ENCODE measurements at places on chromosomes 7 and 10.

- DNase-seq = peak; percentile 27
Measured at GRCh38 chr7:35975851-35976454, 175.1 kb downstream of the SEPTIN7 start.

- no peak for DNase-seq
Measured at GRCh38 chr7:93747019-93747418, 143.5 kb downstream of the TFPI2 start.

- DNase-seq = no peak
Measured at GRCh38 chr10:92867235-92867634, 18.9 kb downstream of the EXOC6 start.

DNA sequence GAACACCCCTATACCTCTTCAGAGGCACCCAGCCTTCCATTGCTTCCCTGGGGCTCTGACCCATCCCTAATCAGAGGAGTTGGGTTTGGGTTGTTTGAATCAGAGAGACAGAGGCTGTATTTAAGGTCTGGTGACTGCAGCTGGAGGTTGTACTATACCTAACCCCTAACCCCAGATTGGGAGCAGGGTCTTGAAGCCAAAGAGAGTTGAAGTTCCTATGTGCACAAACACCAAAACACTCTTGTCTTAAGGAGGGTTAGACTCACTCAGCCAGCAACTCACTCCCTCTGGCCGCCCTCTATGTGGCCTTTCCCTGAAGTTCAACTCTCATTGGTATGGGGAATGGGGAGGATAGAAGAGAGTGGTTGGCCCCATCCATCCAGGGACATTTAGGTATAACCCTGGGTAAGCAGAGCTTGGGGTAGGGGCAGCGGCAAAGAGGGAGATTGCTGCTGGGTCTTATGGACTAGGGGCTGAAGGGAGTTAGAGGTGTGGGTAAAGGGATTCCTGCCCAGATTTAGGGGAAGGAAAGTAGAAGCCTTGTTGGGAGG, 80.0 kb downstream of the PAX2 start:
- DNase-seq = no peak

GRCh38 chr7:26588511-26588910, 275.9 kb downstream of the SKAP2 start:
- DNase-seq = no peak

GRCh38 chr10:96851281-96851680, 19.2 kb downstream of the LCOR start:
- DNase-seq = no peak

DNA sequence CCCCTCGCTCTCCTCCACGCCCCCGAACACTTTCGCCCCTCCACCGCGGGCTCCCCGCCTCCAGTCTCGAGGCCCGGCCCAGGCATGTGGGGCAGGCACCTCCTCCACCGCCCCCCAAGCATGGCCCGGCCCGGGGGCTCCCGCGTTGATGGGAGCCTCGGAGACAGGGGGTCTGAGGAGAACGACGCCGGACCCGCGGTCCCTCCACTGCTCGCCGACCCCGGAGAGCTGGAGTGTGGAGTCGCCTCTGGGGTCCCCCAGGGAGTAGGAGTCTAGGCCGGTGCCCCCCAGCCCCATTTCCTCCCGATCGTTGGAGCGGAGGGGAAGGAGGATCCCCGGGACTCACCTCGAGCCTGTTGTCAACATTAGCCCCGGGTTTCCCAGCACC, 206 bp downstream of the UPF2 start:
- peak; percentile 84 for DNase-seq

DNA sequence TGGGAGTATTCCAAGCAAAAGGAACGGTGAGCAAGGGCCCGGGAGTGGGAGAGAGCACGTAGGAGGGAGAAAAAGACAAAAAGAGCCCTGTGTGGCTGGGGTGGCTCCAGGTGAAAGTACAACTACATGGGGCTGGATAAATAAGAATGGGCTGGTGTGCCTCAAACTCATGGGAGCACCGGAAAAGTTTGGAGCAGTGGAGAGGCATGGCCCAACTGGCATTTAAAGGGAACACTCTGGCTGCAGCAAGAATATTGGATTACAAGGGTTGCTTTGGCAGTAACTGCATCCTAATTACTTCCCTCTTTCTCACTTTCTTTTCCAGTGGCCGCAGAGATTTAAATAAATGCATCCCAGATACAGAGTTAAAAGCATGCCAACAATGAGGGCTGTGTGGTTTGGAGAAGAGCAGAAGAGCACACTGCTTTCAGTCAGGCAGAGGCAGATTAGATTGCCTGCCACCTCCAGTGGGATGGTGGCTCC, 39.1 kb upstream of the HERPUD2 start:
- no peak for DNase-seq

DNA sequence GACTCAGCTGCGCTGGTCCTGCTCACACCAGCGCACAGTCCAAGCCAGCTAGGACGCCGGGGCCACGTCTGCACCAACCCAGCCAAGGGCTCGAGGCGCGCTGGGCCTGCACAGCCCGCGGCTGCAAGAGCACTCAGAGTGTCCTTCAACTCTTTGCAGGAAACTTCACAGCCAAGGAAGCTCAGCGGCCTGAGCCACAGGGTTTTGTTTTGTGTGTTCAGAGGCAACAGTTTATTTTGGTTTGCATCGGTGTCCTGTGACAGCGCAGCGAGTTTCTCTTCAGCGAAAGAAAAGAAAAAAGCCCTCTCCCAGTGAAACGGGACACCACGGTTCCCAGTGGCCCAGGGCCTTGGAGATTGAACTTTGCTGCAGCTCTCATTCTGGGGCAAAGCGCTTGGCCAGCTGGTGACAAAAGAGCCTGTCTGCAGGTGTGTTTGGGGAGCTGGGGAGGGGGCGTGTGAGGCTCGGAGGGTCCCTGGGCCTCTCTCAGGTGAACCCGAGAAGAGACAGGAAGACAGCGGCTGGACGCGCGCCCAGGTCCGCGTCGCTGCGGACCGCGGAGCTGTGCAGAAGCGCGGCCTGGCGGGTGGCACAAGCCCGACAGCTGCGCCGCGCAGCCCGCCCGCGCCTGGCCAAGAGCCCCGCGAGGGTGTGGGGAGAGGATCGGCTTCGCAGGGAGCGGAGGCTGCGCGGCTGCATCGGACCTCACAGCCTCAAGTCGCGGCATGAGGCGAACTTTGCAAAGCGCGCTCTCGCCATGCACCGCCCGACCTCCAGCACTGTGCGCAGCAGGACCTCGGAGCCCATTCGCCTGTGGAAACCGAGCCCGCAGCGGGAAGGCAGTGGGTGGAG, 922 bp downstream of the CXCL12 start:
- peak; percentile 83 for DNase-seq

DNA sequence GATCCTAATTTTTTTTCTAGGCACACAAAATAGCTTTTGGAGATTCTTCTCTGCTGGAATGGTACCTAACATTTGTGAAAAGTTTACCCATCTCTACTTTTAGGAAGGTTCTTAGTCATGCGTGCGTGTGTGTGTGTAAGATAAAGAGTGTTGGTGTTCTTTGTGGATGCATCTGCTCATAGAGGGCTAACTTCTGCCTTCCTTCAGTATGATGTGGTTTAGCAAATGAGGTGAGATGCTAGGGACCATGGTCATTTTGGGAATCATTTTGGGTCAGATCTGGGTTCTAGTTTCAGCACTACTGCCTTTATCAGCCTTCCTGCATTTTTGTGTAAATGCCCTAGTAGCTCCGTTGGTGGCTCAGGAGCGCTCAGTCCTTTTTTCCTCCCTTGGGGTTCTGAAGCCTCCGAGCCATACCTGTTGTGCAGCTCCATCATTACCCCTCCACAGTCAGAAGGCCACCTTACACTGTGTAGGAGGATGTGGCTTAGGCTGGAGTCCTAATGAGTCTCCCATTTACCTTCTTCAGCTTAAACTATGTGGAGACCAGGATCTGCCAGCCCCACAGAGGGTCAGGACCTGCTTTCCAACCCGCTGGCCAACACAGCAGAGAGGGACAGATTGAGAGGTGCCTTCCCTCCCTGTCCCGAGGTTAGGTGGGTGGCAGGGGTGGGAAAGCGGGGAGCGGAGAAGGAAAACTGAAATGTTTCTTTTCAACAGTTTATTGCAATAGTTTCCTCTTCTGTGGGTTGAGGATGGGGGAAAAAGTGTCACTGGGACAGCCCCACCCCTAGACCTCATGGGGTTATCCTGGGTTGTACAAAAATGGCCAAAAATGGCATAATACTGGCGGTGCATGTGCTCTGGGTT, 31.2 kb downstream of the TSPAN14 start:
- no peak for DNase-seq

- no peak for DNase-seq
Measured at GRCh38 chr10:110058212-110058611, 50.4 kb downstream of the ADD3 start.

- peak; percentile 76 for DNase-seq
Measured at GRCh38 chr10:11742009-11742778, at the start of gene ECHDC3. ECHDC3 (plus strand) TSS chr10:11742382; CDS start chr10:11742577, 195 bp downstream.

- DNase-seq = no peak
Measured at GRCh38 chr10:59857049-59857448, 49.3 kb downstream of the CCDC6 start.

DNA sequence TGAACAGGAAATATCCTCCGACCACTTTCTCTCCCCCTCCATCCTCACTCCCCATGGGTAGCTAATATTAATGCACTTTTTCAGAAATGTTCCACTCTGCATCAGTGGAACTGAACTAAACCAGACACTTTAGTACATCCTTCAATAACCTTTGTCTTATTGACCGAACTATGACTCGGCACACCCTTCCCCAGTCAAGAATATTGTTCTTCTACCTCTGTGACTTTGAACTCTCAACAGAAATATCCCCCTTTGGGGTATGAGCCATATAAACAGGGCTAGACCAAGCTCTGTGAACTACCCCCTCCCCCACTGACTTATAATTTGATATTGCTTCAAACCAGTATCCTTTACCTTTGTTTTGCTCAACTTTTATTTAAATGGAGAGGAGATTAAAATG, 57.9 kb upstream of the CAPZA2 start:
- DNase-seq = no peak

DNA sequence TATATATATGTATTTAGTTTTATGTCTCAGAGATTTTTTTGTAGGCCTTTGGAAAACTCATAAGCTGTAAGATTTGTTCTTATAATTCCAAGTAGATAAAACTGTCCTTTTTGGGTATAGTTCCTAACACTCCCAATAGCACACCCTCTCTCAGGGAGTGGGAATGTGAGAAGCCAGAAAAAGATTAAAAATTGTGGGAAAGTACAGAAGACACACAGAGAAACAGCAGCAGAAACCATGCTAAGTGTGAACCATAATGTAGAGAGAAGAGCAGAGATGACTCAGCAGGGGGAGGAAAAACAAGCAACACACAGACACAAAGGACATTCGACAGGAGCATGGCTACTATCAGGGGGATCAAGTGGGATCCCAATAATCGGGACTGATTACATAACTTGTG, 401.6 kb downstream of the MAGI2 start:
- DNase-seq = no peak

DNA sequence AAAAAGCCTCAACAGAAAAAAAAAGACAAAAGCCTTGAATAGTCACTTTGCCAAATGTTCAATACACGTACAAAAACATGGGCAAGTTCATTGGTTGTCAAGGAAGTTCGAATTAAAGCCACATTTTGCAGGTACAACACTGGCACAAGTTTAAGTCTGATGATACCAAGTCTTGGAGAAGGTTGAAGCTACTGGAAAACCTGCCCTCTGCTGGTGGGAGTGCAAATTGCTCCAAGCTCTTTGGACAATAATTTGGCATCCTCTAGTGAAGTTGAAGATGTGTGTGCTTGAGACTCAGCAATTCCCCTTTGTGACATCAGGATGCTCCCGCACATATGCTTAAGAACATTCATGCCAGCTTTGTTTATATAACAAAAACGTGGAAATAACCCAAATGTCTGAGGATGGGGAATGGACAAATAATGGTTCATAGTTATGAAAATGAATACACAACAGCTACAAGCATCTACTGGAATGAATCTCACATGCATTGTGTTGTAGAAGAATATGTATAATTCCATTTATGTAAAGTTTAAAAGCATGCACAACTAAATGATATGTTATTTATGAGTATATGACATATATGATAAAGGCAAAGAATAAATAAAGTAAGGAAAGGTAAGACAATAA, 120.0 kb upstream of the PLPP4 start:
- no peak for DNase-seq

- no peak for DNase-seq
Measured at GRCh38 chr7:30977896-30978564, 14.3 kb downstream of the GHRHR start.

DNA sequence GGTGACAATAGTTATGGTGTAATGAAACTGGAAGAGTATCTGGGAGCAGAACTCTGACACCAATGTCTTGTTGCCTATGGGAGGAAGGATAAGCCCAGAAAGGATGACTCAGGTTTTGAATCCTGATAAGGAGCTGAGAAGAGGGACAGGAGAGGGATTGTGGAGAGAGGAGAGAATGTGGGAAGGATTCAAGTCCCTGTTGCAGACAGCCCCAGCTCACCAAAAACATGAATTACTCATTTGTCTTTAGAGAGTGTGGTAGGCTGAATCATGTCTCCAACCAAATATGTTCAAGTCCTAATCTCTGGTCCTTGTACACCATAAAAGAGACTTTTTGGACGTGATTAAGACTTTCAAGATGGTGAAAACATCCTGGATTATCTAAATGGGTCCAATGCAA, 206.9 kb upstream of the PHYHIPL start:
- no peak for DNase-seq

DNA sequence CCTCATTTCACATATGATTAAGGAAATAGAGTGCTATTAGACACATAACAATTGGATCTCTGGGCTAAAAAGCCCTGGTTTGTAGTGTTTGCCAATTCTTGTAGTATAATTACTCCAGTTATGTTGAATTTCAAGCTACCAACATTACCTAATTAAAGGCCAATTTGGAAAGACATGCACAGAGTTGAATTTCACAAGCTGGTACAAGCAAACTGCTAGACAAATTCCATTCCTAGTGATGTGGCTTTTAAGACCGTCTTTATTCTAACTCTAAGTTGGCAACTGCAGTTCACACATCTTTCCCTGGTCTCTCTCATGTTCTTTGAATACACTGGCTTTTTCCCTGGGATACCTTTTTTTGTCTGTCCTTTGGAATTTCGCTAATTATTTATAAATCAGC, 384.1 kb upstream of the CNTNAP2 start:
- no peak for DNase-seq

DNA sequence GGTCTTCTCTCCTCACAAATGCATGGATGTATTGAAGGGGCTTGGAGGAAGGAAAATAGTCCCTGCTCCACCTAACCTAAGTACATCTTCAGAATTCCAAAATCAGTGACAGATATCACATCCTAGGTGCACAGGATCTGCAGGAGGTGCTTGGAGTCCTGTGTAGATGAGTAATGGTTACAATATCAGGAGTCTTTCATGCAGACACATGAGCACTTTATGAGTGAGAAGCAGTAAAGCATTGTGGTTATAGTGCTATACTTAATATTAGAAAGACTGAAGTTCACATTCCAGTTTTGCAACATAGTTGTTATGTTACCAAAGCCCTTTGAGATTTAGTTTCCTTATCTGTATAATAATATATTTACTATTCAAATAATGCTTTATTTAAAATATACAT, 516.7 kb downstream of the NEBL start:
- DNase-seq = no peak
